Hematopoietic multipotent progenitor cell treated with erythropoietin and hydrocortisone succinate and interleukin-3 and kit ligand, for 6 days (in vitro differentiated cells): ENCODE measurements at places on chromosomes 1 and 21.

DNA sequence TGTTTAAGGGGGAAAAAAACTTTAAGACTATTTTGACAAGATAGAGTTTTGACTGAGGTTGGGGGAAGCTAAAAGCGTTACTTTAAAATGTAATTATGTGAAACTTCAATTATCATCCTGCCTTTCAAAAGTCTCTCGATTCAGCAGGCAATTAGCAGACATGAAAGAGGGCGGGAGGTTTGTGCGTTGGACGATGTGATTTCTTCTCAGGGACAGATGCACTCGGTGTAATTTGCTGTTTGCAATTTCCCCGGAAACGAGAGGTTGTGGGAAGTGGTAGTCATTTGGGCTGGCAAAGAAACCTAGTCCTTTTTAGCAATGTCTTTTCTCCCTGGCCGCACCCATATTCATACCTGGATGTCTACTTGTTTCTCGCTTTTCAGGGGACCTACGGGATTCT lies 27.1 kb downstream of the KAZN start:
- DNase-seq, result no peak

DNA sequence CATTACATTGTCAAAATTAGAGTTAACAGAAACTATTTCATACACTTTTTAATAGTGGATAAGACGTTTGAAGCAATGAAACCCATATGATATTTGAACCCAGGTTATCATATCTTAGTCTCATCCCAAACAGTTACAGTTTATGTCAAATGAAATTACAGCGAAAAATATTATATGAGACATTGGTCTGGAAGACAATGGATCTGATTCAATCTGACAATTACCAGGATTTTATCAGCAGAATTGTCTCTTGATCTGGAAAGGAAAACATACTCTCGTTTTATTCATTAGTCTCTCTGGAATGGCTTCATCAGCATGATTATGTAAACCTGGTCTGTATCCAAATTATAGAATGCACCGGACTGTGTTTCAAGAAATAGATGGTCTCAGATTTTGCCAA lies 818.6 kb downstream of the NCAM2 start:
- no peak for DNase-seq

DNA sequence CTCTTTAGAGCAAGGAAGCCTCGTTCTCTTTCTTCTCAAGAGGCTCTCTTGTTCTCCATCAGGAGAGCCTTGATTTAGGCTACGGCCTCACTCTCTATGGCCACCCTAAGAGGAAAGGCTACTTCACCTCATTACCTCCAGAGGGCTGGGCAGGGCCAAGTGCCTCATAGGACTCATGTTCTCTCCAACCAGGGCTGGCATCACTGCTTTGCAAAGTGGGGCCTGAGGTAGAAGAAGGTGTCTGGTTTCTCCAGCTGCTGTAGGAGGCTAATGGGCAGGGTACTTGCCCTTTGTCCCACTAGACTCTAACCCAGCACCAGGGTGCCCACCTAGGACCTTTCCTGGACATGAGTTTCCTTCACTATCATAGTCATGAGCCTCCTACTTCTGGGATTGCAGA lies 2.1 kb upstream of the ATXN7L2 start:
- DNase-seq, result no peak

GRCh38 chr1:40210511-40211204 lies 37.1 kb upstream of the TMCO2 start:
- no peak for DNase-seq

- DNase-seq, result peak; percentile 57
Observed at GRCh38 chr1:12601700-12602658, 16.0 kb downstream of the DHRS3 start.

DNA sequence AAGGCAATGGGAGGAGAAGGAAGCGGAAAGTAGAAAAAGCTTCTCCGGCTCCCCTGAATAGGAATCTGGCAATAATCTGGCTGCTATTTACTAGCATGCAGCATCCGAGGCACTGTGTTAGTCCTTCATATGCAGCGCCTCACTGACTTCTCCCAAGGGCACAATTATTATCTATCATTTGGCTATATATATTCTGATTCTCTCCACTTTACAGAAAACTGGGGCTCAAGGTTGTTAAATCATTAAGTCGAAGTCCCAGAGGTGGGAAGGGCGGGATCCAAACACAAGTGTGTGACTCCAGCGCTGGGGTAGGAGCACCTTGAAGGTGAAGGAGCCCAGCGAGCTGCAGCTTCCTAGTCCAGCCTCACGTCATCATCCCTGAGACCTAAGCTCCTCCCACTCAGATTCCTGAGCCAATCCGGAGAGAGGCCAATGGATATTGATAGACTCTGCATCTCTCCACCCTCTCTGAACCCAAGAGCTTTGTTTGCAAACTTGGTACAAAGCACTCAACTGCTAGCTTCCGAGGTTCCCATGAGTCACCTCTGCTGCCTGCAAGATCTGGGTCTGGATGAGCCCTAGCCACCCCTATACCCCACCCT lies 16.6 kb upstream of the EYA3 start:
- no peak for DNase-seq

- DNase-seq, result no peak
Observed at GRCh38 chr21:29151931-29152330, 21.5 kb downstream of the MAP3K7CL start.

- no peak for DNase-seq
Observed at GRCh38 chr1:103953386-103953785, 203.7 kb downstream of the AMY1C start.

GRCh38 chr1:85058311-85058710 lies 10.0 kb upstream of the MCOLN3 start:
- no peak for DNase-seq

GRCh38 chr1:19661721-19662228 lies 2.9 kb upstream of the HTR6 start:
- peak; percentile 74 for DNase-seq

- no peak for DNase-seq
Observed at GRCh38 chr1:106986603-106987002, 69.9 kb upstream of the PRMT6 start.

DNA sequence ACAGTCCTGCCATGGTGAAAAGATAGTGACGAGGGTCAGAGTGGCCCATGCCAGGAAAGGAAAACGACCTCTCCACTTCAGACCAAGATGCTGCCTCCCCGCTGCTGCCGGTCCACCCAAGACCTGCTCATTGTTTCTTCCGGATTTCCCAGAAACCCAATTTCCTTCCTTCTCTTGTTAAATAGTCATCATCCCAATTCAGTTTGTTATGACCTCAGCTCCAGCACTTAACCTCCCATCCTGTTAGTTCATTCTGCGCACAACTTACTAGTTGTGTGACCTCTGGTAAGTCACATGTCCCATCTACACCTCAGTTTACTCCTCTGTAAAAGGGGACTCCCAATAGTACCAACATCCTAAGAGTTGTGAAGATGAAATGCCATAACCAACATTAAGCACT lies 29.9 kb upstream of the PPP1R15B start:
- DNase-seq, result no peak

DNA sequence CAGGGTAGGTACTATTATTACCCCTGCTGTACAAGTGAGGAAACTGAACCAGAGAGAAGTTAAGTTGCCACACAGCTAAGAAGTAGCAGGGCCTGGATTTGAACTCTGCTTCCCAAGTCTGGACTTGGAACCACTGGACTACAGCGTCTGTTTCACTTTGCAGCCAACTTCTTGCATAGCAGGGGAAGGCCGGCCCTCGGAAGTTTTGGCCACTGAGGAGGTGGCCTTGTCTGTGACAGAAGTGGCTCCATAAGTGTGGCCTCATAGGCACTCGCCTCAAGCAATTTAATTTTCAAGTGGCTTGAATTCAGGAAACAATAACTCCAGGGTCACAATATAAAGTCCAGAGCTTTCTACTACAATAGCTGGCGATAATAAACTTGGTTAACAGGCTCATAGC lies 41.4 kb downstream of the PLEKHA6 start:
- DNase-seq, result no peak

DNA sequence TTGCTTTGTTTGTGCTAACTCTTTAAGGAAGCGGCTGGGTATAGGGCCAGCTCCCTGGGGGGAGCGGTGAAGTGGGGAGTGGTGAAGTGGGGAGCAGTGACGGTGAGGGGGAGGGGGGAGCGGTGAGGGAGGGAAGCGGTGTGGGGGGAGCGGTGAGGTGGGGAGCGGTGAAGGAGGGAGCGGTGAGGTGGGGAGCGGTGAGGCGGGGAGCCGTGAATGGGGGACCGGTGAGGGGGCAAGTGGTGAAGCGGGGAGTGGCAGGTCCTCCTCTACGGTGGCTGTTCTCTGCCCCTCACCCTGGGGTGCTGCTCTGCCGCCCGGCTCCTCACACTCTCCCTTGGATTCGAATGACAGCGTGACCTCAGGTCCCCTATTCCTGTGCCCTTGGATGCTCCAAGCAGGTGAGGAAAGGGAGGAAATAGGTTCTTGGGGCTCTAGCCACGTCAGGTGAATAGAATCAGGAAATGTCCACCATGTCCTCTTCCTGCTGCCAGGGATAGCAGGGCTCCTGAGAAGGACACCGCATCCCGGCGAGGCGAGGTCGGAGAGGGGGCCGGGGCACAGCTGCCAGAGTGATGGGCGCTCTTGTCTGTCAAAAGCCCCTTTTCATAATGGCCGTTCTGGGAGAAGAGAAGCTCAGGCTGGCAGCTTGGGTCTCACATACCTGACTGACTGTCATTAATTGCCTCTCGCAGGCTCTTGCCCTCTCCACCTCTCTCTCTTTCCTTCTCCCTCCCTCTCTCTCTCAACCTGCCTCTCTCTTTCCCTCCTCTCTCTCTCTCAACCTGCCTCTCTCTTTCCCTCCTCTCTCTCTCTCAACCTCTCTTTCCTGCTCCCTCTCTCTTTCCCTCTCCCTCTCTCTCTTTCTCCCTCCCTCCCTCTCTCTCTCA lies 134.2 kb downstream of the PGBD5 start:
- DNase-seq, result no peak

GRCh38 chr1:2783435-2784397 lies 17.8 kb downstream of the TTC34 start:
- no peak for DNase-seq

DNA sequence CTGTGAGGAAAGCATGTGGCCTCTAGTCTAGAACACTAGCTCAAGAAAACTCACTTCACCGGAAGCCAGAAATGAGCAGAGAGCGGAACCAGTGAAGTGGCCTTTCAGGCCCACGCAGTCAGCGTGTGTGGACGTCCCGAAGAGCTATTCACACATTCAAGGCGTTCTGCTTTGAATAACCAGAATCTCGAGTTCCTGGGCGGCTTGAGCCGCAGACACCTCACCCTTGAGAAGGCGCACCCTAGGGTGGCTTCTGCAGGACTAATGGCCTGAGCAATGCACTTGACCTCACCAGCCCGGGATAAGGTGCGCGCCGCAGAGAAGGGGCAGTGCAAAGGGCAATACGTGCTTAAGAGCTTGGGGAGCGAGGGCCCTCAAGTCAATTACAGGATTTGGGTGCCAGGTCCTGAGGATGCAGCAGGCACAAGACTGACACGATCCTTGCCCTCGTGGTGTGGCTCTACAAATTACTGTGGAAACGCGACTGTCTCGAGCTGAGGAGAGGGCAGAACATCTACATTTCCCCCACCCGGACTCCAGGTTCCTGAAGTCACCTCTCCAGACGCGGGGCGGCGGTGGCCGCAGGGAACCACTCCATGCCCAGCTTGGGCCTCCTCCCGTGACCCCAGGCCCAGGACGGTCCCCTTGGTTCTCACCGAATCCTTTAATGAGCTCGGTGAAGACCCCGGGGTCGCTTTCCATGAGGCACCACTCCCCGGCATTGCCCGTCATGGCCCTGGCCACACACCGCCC lies 455 bp downstream of the UCHL5 start:
- peak; percentile 85 for DNase-seq

DNA sequence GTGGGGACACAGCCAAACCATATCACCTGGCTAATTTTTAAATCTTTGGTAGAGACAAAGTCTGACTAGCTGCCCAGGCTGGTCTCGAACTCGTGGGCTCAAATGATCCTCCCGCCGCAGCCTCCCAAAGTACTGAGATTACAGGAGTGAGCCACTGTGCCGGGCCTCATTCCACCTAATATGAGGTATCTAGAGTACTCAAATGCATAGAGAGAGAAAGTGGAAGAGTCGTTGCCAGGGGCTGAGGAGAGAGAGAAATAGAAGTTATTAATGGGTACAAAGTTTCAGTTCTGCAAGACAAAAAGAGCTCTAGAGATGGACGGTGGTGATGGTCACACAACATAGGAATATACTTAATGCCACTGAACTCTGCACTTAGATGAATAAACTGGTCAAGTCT lies 119.6 kb downstream of the TOMM20 start:
- no peak for DNase-seq

- no peak for DNase-seq
Observed at GRCh38 chr1:108750476-108751181, 4.2 kb downstream of the STXBP3 start.
